Urothelium cell line (cell line): ENCODE measurements at places on chromosomes 1 and 21.

GRCh38 chr21:35352066-35352770 lies 303.1 kb upstream of the RUNX1 start:
- DNase-seq = no peak

DNA sequence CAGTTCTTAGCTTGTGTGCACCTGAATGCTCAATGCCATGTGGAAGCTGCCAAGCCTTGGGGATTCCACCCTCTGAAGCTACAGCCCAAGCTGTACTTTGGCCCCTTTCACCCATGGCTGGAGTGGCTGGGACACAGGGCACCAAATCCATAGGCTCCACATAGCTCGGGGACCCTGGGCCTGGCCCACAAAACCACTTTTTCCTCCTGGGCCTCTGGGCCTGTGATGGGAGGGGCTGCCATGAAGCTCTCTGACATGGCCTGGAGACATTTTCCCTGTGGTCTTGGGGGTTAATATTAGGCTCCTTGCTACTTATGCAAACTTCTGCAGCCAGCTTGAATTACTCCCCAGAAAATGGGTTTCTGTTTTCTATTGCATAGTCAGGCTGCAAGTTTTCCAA lies 579.9 kb downstream of the MATN1 start:
- no peak for DNase-seq

GRCh38 chr1:15176898-15177665 lies 23.5 kb downstream of the TMEM51 start:
- DNase-seq = no peak

- no peak for DNase-seq
Observed at GRCh38 chr1:59076612-59077011, 220.3 kb upstream of the FGGY start.

- DNase-seq = no peak
Observed at GRCh38 chr1:205102404-205102803, 18.1 kb upstream of the TMEM81 start.

DNA sequence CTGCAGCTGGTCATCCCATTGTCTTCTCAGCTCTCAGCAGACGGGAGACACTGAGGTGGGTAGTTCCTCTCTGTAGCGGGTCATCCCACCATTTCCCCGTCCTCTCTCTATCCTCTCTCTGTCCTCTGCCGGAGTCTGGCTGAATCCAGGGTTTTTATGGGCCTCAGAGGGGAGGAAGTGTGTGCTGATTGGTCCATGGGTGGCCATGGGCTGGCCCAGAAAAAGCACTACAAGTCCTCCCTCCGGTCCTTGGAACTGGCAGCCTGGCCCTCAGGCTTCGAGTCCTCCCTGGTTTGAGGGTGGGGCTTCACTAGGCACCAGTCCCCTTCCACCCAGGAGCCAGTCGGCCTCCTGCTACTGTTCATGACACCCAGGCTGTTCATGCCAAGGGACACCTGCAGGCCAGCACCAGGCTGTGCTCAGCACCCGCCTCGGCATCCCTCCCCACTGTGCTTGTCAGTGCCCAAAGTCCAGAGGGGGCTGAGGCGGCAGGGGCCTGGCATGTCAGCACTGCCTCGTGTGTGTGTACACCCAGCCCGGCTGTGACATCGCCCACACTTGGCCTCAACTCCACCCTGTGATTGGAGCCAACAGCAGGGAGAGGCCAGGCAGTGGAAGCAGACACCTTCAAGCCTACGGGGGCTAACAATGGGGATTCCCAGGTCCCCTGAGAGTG lies 23.0 kb upstream of the LRRC8C start:
- DNase-seq = no peak

DNA sequence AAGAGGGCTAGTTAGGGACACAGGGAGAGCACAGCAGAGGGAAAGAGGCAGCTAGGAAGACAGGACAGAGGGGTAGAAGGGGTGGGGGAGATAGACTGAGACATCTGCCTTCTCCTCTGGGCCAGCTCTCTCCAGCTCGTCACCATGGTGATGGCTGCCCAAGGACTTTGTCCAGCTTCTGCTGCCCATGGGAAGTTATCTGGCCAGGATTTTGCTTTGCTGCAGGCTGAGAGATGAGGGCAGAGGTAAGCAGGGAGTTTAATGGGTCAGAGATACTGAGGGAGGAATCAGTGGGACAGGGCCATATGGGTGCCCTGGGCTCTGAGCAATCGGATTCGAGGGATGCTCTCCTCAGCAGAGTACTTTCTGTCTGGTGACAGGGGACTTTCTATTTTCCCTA lies 34.5 kb upstream of the GPR37L1 start:
- DNase-seq = no peak

DNA sequence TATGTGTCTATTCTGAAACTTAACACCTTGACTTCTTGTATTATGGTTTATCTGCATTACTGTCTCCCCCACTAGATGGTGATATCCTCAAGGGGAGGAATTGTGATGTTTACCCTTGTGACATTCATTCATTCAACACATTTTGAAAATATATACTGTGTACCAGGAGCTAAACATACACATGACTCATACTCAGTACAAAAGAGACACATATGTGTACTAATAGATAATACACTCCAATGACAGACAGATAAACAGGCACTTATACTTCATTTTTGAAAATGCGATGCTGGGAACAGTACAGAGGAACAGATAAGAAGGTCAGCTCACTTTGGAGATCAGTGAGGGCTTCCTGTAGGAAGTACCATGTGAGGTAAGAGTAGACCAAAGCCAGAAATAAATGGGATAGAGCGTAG lies 8.9 kb upstream of the RAB3GAP2 start:
- DNase-seq = no peak

DNA sequence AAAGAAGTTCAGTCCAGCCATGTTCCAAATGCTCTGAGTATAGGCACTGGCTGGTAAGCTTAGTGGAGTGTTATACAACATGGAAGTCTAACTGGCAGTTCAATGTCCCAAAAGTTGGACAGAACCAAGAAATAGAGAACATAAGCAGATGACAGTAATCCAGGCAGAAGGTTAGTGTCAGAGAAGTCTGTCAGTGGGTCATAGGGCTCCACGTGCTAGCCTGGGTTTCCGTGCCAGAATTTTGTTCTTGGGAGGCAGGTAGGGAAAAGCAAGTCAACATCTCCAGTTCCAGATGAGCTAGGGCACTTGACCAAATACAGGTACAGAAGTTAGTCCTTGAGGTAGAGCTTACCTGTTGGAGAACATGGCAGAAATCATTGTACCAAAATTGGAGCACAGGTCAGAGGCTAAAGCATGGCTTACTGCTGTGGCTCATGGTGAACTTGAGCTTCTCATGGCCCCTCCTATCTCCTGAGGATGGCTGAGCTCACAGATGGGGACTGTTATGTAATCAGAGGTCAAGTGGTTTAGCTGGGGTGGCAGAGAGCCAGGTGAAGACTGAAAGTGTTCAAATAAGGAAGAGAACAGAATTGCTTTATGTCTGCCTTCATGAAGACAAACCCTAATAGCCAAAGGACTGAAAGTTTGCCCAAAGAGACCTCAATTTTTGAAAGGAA lies 170.8 kb downstream of the NFIA start:
- peak; percentile 57 for DNase-seq

DNA sequence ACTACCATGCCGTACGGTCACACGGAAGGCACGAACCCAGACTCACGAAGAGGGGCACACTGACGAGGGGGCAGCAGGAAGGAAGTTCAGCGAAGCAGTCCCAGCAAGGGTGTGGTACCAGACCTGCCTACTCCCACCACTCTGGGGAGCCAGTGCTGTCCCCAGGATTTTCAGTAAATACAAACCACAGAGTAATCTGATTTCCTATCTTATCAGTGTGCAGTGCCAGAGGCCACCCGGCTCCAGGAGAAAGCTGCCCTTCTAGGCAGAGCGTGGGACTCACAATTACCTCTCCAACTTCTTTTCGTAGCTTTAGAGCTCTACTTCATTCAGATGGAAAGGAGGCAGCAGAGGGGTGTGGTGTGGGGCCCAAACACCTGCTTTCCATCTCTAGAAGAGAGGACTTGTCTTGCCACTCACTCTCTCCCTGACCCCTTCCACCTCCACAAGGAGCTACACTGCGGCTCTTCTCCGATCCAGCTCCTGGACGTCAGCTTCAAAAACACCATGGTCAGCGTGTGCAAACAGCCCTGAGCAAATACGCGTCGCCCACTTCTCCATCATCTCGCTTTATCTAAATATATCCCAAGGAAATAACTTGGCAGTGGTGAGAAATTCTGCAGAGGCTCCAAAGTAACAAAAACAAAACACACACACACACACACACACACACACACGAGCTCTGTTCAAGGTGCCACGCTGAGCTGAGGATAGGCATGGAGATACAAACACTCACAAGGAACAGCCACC lies 98.5 kb downstream of the MRPL37 start:
- DNase-seq = no peak

- DNase-seq = no peak
Observed at GRCh38 chr1:38134294-38134755, 87.7 kb upstream of the POU3F1 start.

GRCh38 chr21:45412909-45413611 lies 8.1 kb downstream of the COL18A1 start:
- DNase-seq = no peak

GRCh38 chr1:20349561-20349960 lies 58.9 kb downstream of the VWA5B1 start:
- no peak for DNase-seq

GRCh38 chr1:26627954-26628353 lies 67.9 kb upstream of the ARID1A start:
- DNase-seq = no peak

- DNase-seq = peak; percentile 98
Observed at GRCh38 chr1:32964461-32965250, at the start of gene RNF19B. Gene RNF19B, minus strand, starts transcription at chr1:32964809. Its CDS starts 124 bp downstream, at chr1:32964685.

DNA sequence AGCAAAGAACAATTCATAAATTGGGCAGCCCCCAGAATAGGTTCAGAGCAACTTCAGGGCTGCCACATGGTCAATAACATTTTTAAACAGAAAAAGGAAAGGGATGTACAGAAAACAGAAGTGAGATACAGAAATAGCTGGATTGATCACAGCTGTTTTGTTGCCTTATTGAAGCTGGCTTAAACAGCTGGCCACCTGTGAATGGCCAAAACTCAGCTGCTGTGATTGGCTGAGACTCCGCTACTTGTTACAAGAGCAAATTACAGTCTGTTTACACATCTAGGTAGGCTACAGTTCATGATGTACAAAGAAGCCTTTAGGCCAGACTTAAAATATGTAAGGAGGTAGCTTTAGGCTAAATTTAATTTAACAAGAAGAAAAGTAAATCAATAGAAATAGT lies 11.6 kb upstream of the IFNAR1 start:
- DNase-seq = no peak

DNA sequence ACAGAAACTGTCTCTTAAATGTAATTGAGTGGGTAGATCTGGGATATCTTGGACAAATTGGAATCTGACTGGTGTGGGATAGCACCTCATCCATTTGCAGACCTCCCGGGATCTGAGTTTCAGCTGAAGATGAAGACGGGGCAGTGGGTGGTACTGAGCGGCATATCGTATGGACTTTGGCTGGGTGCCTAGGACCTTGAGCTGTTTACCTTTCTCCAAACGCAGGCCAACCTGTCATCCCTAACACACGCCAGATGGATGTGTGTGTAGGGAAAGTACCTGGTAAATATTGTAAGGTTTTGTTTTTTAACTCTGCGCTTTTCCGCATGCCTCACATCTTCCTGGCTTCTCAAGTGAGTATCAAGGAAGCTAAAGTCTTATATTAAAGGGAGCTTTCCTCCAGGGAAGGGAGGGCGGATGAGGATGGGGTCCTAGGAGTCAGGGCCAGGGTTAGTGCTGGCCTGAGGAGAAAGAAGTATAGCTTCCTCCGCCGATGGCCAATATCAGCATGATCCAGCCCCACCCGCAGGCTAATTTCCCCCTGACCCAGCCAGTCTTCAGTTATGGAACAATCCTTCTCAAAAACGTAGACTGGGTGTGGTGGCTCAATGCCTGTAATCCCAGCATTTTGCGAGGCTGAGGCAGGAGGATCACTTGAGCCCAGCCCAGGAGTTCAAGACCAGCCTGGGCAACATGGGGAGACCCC lies 26.2 kb downstream of the ATP8B2 start:
- no peak for DNase-seq

- DNase-seq = no peak
Observed at GRCh38 chr1:163173121-163173520, 29.6 kb downstream of the RGS5 start.

- DNase-seq = no peak
Observed at GRCh38 chr1:161838362-161838761, 72.2 kb downstream of the ATF6 start.

GRCh38 chr1:113904293-113904673 lies 316 bp downstream of the AP4B1 start:
- DNase-seq = no peak

GRCh38 chr1:93516164-93516563 lies 68.2 kb downstream of the FNBP1L start:
- DNase-seq = no peak

DNA sequence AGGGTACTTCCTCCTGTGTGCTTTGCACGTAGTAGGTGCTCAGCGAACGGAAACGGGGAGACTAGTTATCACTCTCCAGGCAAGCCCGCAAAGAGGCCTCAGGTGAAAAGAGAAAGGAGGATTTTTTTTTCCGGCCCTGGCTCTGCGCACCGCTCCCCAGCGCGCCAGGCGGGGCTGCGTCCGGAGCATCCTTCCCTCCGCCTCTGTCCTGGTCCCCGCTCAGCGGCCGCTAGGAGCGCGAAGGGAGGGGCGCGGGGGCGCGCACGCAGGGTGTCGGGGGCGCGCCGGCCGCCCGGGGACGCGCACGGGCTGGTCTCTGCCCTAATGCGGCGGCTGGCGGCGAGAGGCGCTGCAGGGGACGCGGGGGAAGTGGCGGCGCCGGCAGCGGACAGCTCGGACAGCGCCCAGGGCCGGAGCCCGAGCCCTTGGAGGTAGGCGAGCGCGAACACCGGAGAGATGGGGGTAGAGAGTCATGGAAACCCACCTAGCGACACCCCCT lies 42.3 kb upstream of the NFASC start:
- DNase-seq = peak; percentile 96

- peak; percentile 6 for DNase-seq
Observed at GRCh38 chr1:24805534-24806301, 60.5 kb downstream of the CLIC4 start.

GRCh38 chr1:239545466-239545865 lies 159.1 kb downstream of the CHRM3 start:
- DNase-seq = peak; percentile 13

- no peak for DNase-seq
Observed at GRCh38 chr1:244224487-244225430, 173.7 kb downstream of the ZBTB18 start.
